ENCODE measurements at places on chromosomes 7 and 10.

- DNase-seq, result no peak
These were observed 98.6 kb upstream of the PRPS1L1 start for GRCh38 chr7:18126281-18126680.

GRCh38 chr7:108178398-108178797, 48.2 kb upstream of the LAMB4 start:
- DNase-seq, result no peak

DNA sequence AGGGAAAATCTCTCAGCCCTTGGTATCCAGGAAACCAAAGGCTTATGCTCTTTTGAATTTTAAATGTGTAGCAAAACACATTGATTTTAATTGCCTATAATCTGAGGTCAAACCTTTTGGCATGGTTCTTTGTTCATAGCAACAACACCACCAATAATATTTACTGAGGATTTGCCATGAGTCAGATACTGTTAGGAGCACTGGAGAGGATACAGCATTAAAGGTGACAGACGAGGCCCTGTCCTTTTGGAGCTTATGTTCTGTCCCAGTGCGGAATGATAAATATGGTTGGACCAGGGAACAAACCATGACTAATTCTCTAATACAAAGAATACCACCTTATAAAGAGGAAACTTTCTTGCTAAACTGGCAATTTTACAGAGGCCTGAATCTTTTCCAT, 176.6 kb downstream of the CTNNA3 start:
- DNase-seq, result no peak

DNA sequence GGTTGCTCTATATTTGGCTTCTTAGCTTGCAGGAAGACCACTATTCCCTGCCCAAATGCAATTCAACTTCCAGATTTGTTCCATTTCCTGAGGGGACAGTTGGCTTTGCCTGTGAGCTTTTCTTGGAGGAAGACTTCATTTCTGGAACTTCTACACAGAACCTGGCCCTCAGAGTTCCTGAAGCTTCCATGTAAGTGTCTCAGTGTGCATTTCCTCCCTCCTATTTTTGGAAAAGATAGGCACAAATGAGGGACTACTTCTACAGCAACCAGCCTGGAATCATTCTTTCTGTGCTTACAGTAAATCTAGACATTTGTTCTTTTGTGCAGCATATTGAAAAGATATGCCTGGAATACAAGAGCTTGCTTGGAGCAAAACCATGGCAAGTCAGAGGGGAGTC, 164.3 kb downstream of the CREB5 start:
- no peak for DNase-seq

All from activated CD4-positive, alpha-beta T cell treated with anti-CD3 and anti-CD28 coated beads for 48 hours (primary cell).